Stimulated activated CD4-positive, alpha-beta T cell treated with anti-CD3 and anti-CD28 coated beads, Interleukin-2, amount 100 ng/mL, for 24 hours (primary cell): ENCODE measurements at places on chromosomes 7 and 10.

DNA sequence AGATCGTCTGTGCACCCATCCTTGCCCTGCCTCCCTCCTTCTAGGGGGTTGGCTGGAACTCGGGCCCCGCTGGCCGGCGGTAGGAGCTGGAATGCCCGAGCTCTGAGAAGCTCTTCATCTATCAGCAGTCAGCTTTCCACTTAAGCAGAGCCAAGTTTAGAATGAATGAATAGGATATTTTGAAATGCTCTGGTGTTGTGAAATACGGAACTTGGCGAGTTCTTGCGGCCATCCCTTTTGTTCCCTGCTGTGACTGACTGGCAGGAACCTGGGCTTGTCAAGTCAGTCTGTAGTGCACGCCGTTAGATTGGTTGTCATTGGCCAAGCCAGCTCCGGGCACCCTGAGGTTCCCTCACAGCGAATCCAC, 33.3 kb downstream of the FOXK1 start:
- DNase-seq: no peak

DNA sequence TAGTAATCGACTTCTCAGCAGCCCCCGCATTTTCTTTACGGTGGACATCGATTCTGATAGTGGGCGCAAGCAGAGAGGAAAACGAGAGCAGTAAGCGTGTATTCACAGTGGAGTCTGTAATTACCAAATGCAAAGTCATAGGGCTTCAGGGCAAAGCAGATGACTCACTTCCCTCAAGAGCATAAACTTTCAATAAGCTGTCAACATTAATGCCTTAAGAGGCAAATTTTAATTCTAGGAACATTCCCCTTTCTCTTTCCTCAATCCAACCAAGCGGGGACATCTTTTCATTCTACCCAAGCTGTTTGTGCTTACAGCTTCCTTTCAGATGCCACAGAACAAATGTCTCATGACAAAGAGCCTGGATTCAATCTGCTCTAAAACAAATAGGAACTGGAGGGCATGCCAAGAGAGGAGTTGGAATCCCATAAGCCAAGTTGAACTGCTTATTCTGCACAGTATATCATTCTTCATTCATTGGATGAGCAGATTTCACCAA, 48.6 kb downstream of the MALSU1 start:
- no peak for DNase-seq

GRCh38 chr7:30010021-30010420, 16.5 kb downstream of the FKBP14 start:
- DNase-seq: no peak

- DNase-seq: no peak
Observed at GRCh38 chr7:100893910-100894721, 1.6 kb downstream of the ACHE start.

- peak; percentile 52 for DNase-seq
Observed at GRCh38 chr10:92242910-92243671, 47.8 kb downstream of the CPEB3 start.

DNA sequence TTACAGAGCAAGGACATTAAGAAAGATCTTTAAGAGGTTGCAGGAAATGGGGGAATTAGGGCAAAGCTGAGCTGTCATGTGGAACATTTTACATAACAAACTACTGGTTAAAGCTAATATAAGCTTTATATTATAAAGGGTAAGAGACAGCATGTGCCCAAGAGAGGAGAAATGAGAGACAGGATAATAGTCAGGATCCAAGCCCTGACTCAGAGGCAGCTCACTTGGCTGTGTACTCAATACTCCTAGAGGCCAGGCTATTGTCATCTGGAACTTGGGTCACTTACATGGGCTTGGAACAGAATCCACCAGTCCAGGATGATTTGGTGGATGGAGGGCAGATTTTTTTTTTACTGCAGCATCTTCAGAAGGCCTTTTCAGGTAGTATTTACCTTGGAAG, 418.6 kb upstream of the ZMIZ1 start:
- no peak for DNase-seq

GRCh38 chr10:83991986-83992753, 147.1 kb upstream of the GHITM start:
- peak; percentile 25 for DNase-seq

DNA sequence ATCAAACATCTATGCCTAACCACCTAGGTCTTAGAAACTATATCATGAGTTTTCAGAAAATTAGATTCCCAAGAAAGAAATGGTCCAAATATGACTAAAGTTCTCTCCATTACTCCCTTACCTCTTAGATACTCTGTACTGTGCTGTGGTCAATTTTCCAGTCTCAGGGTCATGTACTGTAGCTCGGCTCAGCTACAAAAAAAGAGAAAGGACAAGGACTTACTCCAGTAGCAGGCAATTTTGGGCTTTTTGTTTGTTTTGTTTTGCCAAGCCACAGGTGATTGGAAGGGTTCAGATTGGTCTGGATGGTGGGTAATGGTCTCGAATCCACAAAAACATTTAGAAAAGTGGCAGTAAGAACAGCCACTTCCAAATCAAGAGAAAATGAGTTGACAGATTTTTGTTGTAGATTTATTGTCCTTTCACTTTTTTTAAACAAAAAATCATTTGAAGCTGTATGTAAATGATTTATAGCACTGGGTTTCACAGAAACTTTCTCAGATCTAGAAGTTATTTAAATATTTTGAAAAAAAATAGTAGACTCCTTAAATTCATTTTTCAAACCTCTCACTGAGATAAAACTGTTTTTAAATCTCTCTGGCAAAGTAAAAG, 52.8 kb downstream of the P4HA1 start:
- DNase-seq: no peak

- DNase-seq: no peak
Observed at GRCh38 chr7:19944363-19945120, 171.1 kb upstream of the TMEM196 start.

DNA sequence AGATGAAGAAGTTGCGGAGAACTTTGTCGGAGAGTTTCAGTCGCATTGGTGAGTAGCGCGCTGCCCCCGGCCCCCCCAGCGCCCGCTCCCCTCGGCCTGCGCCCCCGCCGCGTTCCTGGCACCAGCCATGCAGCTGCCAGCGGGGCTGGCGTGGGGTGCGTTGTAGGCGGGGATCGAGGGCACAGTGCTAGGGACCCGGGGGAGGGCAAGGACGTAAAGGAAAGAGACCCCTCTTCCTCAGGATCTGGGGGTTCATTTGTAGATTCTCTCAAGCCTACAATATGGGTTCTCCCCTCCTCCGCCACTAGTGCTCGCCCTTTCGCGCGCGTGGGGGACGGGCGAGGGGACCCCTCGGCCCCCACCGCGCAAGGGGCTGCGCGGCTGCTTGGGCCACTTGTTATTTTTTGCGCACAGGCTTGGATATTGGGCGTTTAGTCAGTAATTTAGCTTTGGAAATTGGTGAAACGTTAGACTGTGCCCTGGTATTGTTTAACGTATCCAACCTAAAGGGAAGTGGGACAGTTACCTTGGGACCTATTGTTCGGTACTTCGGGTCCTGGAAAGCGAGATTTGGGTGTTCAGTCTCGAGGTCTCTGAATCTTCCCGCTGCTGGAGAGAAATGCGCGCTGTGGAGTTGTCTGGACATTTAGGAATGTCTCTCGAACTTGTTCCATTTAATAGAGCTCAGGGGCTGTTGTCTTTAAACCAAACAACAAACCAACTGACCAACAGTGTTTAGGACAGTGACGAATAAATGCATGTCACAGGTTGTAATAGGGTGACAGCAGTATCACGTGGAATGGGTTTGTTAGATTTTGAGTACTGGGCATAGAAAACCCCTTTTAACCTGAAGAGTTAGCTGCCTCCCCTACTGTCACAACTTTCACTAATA, 796 bp downstream of the CDK14 start:
- no peak for DNase-seq

DNA sequence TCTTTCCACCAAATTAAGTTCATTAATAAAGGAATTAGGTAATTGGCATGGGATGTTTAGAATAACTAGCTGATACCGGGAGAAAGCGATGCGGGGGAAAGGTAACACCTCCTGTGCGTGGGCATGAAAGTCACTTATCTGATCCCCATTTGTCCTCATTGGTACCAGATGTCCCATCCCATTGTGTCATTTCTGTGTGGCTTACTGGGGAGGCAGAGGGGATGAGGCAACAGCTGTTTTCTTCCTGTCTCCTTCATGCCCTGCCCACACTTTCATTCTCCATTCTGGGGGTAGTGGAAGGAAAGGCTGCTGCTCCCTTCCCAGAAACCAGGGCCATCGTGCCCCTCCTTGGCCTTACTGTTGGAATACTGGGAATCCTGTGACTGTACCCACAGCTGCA, 27.1 kb downstream of the EEPD1 start:
- DNase-seq: no peak

DNA sequence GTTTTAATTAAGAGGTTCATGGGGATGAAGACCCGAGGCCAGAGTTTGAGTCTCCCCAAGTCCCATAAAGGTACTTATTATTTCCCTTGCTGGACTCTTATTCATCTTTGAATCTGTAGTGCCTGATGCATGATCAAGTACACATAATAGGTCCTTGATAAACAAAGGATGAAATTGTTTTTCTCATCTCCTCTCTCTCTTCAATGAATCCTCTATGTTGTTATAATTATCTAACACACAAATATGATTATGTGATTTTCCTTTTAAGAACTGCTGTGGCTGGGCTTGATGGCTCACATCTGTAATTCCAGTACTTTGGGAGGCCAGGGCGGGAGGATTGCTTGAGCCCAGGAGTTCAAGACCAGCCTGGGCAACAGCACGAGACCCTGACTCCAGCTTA, 117.7 kb downstream of the BAMBI start:
- no peak for DNase-seq

- no peak for DNase-seq
Observed at GRCh38 chr10:74306227-74306982, 155.4 kb downstream of the ADK start.

GRCh38 chr10:111445667-111446066, 368.8 kb downstream of the ADRA2A start:
- DNase-seq: no peak

DNA sequence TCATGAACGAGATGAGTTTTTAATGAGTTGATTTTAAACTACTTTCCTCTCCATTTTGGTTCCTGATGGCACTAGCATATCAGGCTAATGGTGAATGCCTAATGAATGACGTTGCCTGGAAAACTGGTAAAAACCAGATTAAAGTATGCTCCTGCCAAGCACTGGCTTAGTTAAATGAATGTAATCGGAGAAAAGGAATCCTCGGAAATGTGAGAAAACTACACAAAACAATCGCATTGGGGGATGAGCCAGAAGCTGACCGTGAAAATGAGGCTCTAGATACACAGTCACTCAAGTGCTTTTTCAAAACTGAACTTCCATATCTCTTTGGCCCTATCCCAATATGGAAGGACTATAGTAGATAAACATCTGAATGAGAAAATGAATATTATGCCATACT, 153.8 kb upstream of the COL1A2 start:
- no peak for DNase-seq

- DNase-seq: no peak
Observed at GRCh38 chr10:59290448-59290847, 71.9 kb downstream of the FAM13C start.

DNA sequence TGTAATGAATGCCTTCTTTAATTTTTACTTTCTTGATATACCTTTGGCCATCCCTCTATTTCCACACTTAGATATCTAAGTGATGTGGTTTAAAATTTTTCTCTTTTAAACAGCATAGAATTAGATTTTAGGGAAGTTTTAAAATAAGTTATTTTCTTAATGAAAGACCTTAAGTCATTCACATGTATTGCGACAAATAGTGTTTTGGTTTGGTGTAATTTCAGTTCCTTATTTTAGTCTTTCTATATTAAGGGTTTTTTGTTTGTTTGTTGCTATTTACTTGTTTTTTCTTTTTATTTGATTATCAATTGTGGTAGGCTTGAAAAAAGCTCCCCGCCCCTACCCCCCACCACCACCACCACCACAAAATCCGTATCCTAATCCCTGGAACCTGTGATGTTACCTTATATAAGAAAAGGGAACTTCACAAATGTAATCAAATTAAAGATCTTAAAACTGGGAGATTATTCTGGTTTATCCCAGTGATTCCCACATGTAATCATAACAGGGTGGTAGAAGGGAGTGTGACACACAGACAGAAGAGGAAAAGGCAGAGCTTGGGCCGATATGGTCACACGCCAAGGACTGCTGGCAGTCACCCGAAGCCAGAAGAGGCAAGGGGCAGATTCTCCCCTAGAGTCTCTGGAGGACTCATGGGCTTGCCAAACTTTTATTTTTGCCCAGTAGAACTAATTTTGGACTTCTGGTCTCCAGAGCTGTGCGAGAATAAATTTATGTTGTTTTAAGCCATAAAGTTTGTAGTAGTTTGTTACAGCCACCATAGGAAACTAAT, 149.7 kb downstream of the NPSR1 start:
- no peak for DNase-seq

DNA sequence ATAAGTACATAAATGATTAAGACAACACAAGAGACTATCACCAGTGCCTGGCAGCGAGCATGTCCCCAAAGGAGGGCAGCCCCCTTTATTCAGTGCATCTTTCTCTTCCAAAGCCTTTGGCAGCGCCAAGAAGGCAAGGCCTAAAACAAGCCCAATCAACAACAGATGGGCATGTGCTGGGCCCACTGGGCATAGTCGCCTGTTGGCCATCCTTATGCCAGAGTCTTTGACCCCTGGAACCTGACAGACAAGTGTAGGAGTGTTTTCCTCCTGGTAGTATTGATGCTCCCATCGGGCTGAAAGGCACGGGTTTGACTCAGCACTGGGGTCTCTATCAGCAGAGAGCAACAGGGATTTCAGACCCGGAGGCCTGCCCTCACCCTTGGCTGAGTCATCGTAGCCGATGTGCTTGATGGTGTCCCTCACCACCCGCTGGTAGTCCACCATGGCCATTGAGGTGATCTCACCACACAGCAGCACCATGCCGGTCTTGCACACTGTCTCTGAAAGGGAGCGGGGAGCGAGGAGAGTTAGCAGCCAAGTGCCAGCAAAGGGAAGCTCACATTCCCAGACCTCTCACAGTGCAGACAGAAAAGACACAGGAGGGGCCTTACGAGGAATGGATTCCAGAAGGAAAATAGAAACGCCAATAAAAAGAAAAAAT, 5.8 kb downstream of the MAT1A start:
- DNase-seq: no peak

DNA sequence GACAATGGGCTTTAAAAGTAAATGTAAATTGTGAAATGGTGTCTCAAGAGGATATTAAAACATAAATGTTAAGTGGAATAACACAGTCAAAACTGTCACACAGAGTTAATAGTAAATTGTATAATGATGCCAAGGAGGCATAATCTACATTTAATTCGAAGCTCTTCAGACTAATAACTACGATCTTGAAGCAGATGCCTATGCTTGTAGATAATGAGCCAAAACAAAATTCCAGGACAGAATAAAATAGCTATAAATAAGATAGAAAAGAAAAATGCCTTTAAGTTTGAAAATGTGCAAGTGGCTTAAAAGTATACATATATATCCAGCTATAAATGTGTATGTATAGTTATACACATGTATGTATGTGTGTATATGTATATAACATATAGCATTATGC, 17.5 kb downstream of the TWIST1 start:
- DNase-seq: no peak

GRCh38 chr10:22621726-22622125, 92.7 kb downstream of the PIP4K2A start:
- no peak for DNase-seq

DNA sequence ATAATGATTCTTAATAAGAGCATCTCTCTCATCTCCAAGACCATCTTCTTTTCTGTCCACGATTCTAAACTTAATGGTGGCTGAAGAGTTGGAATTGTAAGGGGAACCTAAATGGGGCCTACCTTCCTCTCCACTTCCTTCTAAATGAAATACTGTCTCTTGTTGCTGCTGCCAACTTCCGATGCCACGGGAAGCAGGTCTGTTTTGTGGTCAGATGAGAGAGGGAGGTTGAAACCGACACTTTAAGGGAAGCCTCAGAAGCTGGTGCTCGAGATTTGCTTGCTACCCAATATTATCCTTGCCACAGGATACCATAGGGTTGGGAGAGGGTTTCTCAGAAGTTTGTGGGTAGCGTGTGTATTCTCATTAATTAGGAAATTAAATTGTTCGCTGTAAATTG, 464.1 kb downstream of the SUGCT start:
- no peak for DNase-seq
